Dorsolateral prefrontal cortex (tissue), 122 donors: ENCODE measurements at places on chromosomes 11 and 22. TPM values are rescaled to one million over a fixed set of nuclear protein-coding genes. Genes with fewer than 3 reads are reported as not detected.

- no peak for DNase-seq
Observed at GRCh38 chr11:112382561-112382960, 121.9 kb upstream of the PLET1 start.

Gene BIRC3
- total RNA-seq: 3.2 TPM

- DNase-seq: no peak
Observed at GRCh38 chr22:18033204-18033998, 9.0 kb upstream of the MICAL3 start.

Gene USH1C
- total RNA-seq: 34.5 TPM

DNA sequence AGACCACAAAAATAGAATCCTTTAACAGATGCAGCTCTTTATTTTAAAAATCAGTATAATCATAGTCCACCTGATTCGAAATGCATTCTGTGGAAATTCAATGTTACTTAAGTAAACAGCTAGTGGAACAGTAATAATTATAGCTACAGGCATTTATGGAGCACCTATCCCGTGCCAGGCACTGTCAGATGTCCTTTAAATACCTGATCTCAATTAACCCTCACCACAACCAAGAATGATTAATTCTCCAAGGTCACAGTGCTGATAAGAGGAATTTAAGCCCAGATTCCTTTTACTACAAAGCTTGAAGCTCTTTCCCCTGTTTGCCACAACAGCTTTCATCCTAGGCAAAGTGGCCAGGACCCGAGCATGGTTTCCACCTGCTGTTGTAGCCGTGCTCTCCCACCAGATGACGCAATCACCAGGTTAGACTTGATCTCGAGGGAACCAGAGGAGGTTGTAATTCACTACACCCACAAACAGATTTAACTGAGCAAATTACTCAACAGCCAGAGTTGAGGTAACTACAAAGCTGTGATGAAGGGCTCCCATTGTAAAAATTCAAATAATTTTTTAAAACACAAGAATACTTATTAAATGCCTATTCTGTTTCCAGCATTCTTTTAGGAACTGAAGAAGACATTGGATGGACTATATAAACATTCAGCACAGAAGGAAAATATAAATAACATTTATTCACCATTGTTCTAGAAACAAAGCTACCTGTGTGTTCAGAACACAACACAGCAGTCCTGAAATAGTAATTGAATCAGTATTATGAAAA, 10.3 kb downstream of the PRDM10 start:
- DNase-seq: no peak

Gene SEC14L2
- 65.0 TPM for total RNA-seq

- DNase-seq: no peak
Observed at GRCh38 chr11:47603295-47603694, 9.1 kb upstream of the C1QTNF4 start.

DNA sequence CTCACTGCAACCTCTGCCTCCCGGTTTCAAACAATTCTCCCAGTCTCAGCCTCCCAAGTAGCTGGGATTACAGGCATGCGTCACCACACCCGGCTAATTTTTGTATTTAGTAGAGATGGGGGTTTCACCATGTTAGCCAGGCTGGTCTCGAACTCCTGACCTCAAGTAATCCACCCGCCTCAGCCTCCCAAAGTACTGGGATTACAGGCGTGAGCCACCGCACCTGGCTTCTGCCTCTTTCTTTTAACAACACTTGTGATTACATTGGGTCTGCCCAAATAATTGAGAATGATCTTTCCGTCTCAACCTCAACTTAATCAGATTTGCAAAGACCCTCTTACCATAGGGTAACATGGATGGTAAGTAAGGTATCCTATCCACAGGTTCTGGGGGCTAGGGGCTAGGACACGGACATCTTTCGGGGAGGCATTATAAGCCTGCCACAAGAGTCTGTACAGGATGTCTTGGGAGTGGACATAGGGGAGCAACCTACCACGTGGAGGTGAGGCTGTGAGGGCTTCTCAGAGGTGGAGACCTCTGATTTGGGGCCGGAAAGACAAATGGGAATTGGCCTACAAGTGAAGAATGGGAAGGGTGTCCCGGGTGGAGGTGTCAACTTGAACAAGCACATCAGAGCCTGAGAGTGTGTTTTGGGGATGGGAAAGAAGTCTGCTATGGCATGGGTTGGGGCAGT, 2.7 kb upstream of the CBX6 start:
- DNase-seq: no peak

Gene C22orf23
- total RNA-seq: 0.89 TPM

GRCh38 chr11:45246241-45246640, 39.9 kb downstream of the SYT13 start:
- no peak for DNase-seq

Gene MS4A3
- not detected for total RNA-seq

DNA sequence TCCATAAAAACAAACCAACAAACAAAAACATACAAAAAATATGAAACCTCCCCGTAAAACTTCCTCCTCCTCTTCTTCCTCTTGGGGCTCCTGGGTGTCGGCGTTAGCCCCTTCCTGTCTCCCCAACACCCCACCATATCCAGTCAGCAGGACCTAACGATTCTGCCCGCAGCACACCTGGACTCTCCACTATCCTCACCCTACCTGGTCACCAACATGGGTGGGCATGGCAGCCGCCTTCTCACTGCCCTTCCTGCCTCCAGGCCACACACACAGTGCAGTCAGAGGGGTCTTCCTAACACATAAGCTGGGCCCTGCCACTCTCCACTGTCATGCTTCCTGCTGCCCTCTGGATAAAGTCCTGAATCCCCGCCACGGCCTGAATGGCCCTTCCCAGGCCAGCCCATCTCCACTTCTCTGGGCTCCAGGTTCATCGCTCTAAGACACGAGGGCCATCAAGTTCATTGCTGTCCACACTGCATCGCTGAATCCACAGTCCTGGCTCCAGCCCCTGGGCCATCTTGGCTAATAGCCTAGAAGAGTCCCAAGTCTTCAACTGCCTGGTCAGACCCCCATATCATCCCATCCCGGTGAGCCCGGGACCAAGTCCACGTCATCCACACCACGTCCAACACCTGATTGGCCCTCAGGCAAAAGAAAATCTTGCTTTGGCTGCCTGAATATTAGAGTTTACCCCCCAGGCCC, 76.2 kb downstream of the IGLL1 start:
- peak; percentile 25 for DNase-seq

GRCh38 chr11:3824714-3825472, 15.9 kb downstream of the RHOG start:
- DNase-seq: no peak

GRCh38 chr11:43736502-43737200, 56.1 kb downstream of the HSD17B12 start:
- DNase-seq: no peak

DNA sequence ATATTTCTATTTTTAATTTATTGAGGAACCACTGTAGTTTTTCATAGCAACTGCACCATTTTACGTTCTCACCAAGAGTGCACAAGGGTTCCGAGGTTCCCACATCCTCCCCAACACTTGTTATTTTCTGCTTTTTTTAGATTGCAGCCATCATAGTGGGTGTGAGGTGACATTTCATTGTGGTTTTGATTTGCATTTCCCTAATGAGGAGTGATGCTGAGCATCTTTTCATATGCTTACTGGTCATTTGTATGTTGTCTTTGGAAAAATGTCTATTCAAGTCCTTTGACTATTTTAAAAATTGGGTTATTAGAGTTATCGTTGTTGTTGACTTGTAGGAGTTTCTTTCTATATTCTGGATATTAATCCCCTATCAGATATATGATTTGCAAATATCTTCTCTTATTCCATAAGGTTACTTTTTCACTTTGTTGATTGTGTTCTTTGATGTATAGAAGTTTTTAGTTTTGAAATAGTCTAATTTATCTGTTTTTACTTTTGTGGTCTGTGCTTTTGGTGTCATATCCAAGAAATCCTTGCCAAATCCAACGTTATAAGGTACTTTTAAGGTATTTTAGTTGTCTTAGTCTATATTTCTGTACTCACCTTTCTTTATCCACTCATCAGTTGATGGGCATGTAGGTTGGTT, 9.0 kb downstream of the NEAT1 start:
- no peak for DNase-seq

Gene OSBPL5
- total RNA-seq: 40.9 TPM

Gene OR8A1
- total RNA-seq: not detected

- no peak for DNase-seq
Observed at GRCh38 chr11:74311352-74311926, at the start of gene P4HA3. TSS of gene P4HA3 (minus strand) at chr11:74311640. CDS start at chr11:74311611, 29 bp downstream.

Gene TIGD3
- total RNA-seq: 3.3 TPM
